AG08395 (cell line): ENCODE measurements at places on chromosomes 12 and 14.

GRCh38 chr12:39205969-39206368 lies 237.0 kb downstream of the KIF21A start:
- DNase-seq = no peak

DNA sequence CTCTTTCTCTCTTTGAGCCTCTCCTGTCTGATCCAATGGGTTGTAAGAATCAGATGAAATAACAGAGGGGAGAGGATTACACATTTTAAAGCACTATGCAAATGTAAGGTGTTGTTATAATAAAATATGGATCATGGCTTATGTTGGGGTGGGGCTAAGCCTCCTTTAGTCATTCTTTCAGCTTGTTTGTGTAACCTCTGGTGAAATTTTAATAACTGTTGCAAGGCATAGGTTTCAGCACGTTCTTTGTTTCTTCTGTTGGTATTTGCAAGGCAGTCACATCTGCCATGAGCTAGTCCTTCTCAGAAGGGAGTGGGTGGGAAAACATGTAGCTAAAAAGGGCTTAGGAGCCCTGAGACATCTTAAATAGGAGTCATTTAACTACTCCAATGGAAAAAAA lies 74.8 kb upstream of the FRMD6 start:
- no peak for DNase-seq

DNA sequence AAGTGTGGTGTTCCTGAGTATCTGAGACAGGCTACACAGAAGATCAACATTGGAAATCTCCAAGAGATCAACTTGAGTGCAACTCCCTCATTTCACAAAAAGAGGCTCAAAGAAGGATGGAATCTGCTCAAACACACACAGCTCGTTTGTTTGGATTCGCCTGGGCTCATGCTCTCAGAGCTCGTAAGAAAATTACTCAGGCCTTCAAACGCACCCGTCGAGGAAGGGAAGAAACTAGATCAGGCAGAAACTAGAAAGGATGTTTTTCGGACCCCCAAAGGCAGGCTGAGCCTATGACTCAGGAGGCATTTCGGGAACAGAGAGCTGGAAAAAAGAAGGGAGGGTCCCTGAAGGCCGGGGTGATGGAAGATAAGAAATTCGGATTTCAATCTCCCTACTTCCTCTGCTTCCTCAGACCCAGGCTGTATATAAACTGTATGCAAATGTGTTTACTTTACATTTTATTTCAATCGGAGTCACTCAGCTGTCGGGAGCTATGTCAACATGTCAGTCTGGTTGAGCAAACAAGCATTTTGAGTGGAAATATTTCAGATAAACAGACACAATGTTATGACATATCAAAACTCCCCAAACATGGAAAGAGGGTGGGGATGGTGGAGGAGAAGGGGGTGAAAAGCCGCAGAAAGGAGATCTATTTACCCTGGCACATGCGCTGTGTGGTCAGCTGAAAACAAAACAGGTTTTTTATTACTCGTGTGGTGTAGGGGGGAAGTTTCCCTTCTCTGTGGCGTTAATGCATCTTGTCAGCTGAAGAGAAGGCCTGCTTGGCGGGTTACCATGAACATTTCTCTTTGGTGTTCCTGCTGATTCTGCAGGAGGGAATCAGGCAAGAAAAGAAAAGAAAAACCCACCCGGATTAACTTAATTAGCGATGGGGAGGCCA lies 129.1 kb upstream of the TBX3 start:
- no peak for DNase-seq

- DNase-seq = peak; percentile 19
These were observed 114.2 kb downstream of the DAD1 start for GRCh38 chr14:22474730-22475351.

DNA sequence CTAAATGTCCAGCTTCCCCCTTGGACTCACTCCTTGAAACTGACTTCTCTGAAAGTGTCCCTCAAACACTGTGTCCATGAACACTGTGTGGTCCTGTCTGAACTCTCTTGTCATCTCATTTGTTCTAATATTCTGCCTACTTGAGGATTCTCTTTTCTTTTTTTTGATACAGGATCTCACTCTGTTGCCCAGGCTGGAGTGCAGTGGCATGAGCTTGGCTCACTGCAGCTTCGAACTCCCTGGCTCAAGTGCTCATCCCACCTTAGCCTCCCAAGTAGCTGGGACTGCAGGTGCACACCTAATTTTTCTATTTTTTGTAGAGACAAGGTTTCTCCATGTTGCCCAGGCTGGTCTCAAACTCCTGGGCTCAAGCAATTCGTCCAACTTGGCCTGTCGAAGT lies 4.9 kb upstream of the HEBP1 start:
- DNase-seq = no peak

DNA sequence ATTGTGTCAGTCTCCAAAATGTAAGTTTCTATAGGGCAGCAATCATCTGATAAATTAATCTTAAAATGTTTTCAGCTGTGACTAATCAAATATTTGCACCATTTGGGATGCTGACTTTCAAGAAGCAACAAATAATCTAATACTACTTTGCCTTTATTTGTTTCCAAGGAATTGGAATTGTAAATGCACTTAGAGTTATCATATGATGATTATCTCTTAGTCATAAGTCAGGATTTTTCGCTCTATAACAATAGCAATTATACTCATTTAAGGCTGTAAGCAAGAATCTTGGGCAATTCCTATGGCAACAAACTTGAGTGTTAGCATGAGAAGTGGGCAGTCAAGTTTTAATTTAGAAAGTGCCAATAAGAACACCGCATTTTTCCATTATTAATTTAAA lies 13.0 kb upstream of the BAZ1A start:
- DNase-seq = no peak

DNA sequence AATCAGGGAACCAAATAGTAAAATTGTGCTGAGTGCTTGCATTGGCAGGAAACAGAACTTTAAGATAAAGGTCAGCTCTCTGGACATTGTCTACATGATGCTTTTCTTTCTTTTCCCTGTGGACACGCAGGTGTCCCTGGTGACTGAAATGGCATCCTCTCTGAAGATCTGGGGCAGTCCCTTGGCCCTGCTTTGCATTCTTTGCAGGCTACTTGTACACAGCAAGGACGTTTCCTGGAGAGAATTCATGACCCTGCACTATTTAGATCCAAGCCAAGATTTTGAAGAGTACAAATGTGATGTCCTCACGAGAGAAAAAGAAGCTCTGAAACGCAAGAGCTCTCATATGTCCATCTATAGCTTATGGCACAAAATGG lies 11.3 kb upstream of the EDDM3A start:
- no peak for DNase-seq

- no peak for DNase-seq
These were observed 59.2 kb downstream of the CHST11 start for GRCh38 chr12:104515899-104516298.

DNA sequence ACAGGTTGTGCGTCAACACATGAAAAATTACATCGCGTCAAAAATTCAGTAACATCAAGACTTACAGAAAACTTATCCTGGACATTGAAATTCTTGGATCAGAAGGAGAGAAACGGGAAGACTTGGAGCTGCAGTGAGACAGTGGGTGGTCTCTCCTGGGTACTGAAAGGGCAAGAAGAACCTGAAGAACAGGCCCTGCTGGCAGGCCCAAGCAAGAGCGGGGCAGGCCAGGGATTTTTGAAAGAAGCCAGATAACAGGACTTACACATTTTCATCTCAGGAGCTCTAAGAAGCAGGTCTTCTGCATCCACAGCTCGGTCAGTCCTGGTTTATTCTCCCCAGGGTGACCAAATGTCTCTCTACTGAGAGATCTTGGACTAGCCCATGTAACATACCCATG lies 466.5 kb upstream of the SOX5 start:
- no peak for DNase-seq
